ENCODE measurements at places on chromosomes 12 and 14.
A peak's percentile ranks its signal among the peaks of the same experiment; 100 is the strongest.

GRCh38 chr14:31834616-31835015, 242.5 kb upstream of the ARHGAP5 start:
- DNase-seq: no peak

DNA sequence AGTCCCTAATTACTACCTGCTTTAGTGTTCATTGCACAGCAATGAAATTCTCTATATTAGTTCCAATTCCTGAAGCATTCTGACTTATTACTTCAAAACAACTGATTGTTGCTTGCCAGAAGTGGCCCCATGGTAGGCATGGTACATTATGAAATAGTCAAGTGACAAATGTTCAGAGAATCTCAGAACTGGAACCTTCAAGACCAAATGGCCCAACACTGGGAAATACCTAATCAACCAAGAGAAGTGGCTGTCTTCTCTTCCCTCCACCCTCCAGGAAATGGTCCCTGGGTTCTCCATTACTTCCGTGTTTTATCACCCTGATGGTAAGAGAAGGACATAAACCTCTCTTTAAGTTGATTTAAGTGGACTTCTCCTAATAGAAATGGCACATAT, 49.9 kb downstream of the ITPR2 start:
- DNase-seq: no peak

DNA sequence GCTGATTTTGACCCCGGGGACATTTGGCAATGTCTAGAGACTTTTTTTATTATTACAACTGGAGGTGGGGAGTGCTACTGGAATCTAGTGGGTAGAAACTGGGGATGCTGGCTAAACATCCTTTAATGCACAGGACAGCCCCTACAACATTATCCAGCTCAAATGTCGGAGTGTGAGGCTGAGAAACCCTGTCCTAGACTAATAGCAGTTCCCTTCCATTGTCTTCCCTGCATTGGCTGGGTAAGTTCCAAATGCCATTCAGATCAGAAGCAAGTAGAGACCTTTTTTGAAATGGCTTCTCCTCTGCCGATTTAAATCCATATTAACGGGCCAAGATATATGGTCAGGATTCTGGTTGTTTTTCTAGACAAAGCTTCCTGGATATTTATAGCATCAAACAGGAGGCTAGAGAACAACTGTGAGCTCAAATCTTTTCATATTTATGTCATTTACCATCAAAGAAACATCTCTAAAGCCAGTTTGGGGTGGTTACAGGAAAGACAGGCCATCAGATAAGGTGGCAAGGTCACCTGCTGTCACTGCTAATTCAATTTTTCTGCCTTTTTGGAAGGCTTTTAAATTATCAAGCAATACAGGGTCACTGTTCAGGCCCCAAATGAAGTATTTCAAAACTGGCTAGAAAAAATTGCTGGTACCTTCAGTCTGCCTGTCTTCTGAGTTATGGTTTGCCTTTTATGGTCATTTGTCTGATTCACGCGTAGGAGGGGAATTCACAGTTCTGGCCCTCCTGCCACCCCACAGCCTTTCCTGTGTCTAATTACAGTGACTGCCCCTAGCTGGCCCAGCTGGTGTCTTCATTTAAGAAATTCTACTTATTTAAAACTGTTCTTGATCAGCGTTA, 20.1 kb upstream of the AKAP5 start:
- no peak for DNase-seq

DNA sequence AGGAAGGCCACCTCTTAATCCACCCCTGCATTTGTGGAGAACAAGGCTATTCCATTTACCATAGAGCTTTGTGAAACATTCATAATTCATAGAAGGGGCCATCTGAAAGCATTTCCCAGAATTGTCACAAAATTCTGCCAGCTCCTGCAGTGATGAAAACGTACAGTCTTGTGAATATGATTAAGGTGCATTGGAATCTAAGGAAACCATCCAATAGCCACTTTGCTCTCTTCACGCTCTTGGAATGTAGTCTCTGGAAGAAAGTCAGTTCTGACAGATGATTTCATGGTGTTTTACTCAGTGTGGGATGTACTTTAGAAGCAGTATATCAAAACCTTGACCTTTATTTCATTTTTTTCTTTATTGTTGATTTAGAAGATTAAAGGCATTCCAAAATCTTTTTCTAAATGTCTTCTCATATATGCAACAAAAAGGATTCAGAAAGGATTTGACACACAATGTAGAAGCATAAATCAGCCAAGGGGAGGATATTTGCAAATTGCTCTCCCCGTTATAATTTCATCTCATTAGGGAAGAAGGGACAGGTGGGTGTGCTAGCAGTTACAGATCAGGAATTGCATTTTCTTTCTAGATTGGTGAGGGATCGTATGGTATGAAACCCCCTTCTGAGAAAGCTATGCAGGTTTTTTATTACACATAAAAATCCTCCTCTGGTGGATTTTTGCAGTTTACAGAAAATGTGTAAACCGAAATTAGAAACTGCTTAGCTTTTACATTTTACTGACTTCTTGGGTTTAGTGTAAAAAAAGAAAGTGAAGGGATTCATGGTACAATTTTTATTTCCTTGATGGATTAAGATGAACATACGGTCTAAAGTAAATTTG, 390.2 kb downstream of the LRIG3 start:
- DNase-seq: peak; percentile 12

GRCh38 chr12:87928031-87928430, 101.2 kb downstream of the C12orf50 start:
- no peak for DNase-seq

GRCh38 chr12:5230861-5231260, 187.2 kb downstream of the KCNA5 start:
- no peak for DNase-seq

- DNase-seq: peak; percentile 4
Measured at GRCh38 chr12:122080149-122081082, 1.9 kb downstream of the MLXIP start.

GRCh38 chr14:64636980-64637429, 67.2 kb upstream of the PLEKHG3 start:
- DNase-seq: no peak

- no peak for DNase-seq
Measured at GRCh38 chr12:92085040-92085735, 60.5 kb downstream of the BTG1 start.

DNA sequence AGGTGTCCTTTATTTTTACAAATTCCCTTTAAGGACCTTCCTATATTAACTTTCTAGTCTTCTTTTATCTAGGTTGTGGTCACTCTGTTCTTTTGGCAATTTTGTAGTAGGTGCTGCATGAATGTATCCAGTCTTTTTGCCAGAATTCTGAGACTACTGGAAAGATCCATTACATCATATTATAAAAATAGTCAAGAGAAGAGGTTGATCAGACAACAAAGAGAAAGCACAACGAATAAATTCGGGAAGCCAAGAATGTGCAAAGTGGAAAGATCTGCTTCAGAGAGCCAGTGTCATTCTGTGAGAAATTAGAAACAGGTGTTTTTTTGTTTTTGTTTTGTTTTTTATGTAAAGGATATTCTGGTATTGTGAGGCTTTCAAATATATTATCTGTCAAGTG, 15.8 kb upstream of the SLC16A7 start:
- no peak for DNase-seq

DNA sequence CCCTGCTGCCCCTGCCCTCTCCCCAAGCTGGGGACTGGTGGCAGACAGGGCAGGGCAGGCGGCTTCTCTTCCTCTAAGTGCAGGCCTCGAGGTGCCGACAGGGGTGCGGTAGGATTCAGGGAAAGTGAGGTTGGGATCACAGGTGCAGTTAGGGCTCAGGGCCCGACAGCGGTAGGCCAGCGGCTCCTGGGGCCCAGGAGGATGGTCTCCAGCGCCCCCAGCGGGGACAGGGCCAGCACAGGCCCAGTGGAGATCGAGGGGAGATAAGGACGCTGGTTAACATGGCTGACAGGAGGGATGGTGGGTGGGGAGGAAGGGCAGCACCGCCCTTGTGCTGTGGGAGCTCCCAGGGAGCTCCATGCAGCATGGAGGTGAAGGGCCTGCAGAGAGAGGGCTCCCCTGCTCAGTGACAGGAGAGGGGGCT, 935 bp upstream of the CRIP1 start:
- DNase-seq: peak; percentile 84

DNA sequence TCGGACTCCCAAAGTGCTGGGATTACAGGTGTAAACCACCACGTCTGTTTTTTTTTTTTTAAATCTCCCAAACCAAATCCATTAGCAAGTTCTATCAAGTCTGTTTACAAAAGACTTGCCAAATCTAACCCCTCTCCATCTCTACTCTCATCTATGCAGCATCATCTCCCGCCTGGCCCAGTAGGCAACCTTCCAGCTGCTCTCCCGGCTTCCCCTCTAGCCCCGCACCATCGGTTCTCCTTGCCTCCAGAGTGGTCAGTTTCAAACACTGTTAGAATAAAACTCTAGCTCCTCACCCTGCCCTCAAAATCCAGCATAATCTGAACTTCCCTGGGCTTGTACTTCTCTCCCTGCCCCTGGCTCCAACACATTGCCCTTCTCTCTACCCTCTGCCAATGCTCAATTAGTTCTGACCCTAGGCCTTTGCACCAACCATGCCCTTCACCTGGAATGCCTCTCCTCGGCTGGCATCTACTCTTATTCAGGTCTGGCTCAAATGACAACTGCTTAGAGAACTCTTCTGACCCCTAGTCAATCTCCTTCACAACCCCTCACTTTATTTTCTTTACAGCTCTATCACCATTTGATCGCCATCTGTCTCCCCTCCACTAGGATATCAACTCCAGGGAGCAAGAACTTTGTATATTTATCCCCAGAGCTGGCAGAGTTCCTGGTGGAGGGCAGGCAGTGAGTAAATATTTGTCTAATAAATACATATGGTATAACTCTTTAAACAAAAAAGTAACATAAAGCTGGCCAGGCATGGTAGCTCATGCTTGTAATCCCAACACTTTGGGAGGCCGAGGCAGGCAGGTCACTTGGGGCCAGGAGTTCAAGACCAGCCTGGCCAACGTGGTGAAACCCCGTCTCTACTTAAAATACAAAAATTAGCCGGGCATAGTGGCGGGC, 4.9 kb downstream of the WSB2 start:
- peak; percentile 22 for DNase-seq

DNA sequence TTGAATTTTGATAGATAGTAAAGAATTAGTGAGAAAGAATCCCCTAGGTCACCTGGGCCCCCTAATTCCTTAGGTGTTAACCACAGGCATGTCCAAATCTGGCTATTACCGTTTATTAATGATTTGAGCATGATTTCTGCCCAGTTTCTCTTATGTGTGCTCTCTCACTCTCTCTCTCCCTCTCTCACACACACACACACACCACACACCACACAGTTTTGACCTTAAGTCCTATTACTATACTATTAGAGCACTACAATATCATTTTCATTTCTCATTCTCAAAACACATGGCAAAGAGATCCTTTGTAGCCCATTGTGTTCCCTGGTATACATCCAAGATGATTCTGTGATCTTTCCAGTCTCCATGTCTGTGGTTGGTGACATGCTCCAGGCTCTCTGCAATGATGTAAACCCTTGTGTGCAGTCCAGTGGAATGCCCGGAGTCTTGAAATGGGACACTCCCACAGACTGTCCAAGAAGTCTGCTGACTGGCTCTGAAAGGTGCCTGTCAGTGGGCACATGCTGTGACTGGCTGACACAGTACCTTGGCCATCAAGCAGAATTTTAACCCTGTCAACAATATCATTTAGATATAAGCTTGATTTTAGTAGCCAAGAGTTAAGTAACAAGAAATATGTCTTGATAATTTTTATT, 96.2 kb downstream of the FIGNL2 start:
- no peak for DNase-seq

DNA sequence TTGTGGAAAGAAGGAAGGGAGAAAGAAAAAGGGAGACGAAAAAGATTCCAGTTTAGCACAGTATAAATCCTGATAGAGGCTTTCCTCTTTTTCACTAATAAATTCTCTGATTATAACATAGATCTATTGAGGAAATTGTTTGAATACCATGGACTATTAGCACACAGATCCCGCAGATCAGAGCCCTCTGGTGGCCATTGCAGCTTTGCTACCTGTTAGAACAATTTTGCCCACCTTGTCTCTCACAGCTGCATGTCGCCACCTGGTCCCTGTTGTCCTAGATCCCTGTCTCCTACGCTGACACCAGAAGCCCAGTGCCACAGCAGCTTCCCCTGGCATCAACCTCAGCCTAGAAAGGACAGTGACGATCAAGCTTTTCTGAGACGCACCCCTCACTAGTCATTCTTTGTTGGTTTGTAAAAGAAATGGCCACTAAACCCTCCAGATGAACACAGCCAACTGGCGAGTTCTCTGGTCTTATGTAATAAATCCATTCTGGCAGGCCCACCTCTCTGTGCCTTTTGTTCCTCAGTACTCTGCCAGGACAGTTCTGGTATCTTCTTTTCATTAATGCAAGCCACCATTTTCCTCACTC, 9.9 kb downstream of the GPHB5 start:
- DNase-seq: peak; percentile 72

DNA sequence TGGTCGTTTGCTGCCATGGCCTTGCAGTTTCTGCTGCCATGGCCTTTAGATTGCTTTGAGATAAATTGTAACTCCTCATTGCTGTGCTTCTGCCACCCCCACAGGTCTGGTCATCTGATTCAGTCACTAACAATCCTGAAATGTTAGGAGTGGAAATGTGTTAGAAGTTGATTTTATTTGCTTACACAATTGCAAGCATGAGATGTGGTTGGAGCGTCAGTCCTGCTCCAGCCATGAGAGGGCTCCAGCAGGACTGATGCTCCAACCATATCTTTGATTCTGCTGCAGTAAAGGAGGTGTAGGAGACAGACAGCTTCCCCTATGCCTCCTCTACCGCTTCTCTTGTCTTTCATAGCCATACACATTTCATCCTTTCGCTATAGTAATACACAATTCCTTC, 226.8 kb upstream of the RGS6 start:
- no peak for DNase-seq

- DNase-seq: peak; percentile 36
Measured at GRCh38 chr14:51211149-51211548, 28.9 kb upstream of the TMX1 start.

- DNase-seq: no peak
Measured at GRCh38 chr14:24890716-24891115, 159.2 kb downstream of the STXBP6 start.

DNA sequence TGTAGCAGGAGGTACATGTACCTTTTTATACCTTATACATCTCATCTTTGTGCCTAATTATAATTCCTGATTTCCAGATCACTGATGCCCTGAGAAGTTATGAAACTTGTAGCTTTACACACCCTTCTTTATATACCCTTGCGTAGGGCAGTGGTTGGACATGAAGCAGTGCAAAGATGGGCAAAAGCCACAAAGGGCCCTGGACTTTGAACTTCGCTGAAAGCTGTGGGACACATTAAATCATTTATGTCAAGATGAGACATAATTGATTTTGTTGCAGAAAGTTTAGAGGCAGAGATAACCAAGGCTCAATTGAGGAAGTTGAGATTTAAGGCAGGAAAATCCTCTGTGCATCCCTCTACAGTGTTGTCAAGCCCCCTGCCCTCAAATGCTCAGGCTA, 170.0 kb downstream of the SLC2A13 start:
- no peak for DNase-seq

GRCh38 chr12:58895053-58895452, 25.3 kb downstream of the LRIG3 start:
- DNase-seq: no peak

DNA sequence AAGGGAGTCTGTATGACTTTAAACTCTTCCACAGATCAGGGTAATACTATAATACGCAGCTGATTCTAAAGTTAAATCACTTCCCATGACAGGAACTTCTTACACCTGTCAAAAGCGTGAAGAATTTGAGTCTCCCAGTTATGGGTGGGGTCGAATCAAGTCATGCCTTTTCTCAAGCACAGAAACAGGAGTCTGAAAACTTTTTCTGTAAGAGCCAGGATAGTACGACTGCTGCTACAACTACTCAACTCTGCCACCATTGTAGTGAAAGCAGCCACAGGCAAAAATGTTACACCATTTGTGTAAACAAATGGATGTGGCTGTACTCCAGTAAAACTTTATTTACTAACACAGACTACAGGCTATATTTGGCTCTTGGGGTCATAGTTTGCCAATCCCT, 90.3 kb downstream of the DUSP6 start:
- no peak for DNase-seq

Data from NCI-H146 (cell line).